ENCODE measurements at places on chromosomes 6 and 20.

DNA sequence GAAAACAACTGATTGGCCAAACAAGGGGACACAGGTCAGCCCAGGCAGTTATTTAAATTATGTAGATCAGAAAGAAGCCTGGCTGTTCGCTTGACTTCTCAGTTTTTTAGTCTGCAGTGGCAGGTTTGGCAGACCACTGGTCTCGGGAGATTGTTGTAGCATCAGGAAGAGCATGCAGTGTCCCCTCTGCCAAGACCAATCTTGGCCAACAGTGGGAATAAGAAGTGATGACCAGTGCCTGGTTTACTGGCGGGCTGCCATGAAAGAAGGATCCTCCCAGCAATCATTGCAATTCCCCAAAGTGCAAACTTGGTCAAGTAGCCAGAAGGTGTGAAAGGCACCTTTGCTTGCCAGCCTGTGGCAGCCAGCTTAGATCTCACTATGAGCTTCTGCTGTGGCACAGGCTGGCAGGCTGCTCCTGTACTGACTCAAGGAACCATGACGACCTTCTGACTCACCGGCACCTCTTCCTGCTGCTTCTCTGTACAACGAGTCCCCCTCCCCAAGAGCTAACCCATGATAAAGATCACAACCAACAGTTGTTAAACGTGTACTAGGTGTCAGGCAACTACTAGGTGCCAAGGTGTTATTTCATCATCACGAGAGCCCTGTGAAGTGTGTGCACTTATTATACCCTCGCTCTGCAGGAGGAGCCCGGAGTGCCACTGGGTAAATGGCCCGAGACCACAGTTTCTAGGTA is 76.8 kb upstream of the DUSP22 start:
- no peak for DNase-seq

- no peak for DNase-seq
These were observed 107.8 kb upstream of the CITED2 start for GRCh38 chr6:139482287-139482686.

GRCh38 chr6:134421501-134421900 is 103.6 kb upstream of the SGK1 start:
- no peak for DNase-seq

DNA sequence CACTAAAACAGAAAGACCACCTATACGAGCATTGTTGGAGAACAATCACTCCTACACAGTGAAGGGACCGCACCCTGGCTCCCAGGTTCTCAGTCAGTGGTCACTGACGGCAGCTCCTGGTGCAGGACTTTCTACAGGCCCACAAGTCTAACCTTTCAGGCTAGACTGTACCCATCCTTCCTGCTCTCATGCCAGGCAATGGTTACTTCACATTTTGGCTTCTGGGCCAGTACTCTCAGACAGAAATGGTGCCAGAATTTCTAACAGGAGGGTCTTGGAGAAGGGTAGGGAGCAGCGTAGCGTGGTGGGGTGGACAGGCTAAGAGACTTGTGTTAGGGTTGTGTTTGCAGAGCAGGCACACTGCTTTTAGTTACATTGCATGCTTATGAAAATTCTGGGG is 12.1 kb downstream of the TOMM34 start:
- no peak for DNase-seq

DNA sequence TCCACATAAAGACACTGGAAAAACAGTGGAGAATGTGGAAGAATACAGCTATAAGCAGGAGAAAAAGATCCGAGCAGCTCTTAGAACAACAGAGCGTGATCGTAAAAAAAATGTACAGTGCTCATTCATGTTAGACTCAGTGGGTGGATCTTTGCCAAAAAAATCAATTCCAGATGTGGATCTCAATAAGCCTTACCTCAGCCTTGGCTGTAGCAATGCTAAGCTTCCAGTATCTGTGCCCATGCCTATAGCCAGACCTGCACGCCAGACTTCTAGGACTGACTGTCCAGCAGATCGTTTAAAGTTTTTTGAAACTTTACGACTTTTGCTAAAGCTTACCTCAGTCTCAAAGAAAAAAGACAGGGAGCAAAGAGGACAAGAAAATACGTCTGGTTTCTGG is 57.1 kb downstream of the MAP3K4 start:
- no peak for DNase-seq

All from C1 segment of cervical spinal cord (tissue), 14 donors.